ENCODE measurements at places on chromosomes 12 and 14.

GRCh38 chr12:98574110-98574509 is 19.4 kb upstream of the SLC25A3 start:
- no peak for DNase-seq

DNA sequence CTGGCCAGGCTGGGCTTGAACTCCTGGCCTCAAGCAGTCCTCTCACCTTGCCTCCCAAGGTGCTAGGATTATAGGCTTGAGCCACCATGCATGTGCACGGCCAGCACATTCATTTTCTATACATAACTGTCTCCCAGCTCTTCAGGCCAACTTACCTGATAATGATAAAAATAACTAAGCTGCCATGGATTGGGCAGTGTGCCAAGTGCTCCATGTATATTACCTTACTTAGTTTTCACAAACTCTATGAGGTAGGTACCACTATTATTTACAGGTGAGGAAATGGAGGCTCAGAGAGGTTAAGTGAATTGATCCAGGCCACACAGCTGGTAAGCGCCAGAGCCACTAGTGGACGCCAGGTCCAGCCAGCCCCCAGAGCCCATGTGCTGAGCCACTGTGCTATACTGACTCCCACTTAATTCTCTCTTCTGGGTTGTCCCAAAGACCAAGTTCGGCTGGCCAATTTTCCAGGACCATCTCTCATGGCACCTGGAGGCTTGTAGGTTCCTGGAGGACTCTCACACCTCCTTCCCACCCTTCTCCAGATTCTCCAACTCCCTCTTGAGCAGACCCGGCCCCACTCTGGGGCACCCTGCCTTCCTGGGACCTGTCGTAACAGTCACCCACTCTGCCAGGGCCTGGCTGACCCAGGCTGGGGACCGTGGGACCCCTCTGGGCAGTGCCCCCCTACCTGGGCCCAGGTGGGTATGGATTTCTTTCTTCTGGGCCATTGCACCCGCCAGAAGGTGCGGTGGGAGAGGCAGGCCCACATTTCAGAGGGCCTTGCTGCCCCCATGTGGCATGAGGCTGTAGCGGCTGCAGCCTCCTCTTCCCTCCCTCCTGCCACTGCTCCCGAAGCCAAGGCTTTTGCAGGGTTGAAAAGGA is 30.2 kb upstream of the CIPC start:
- peak; percentile 65 for DNase-seq

GRCh38 chr14:101364503-101365328 is 196.6 kb upstream of the DIO3 start:
- DNase-seq, result peak; percentile 69

DNA sequence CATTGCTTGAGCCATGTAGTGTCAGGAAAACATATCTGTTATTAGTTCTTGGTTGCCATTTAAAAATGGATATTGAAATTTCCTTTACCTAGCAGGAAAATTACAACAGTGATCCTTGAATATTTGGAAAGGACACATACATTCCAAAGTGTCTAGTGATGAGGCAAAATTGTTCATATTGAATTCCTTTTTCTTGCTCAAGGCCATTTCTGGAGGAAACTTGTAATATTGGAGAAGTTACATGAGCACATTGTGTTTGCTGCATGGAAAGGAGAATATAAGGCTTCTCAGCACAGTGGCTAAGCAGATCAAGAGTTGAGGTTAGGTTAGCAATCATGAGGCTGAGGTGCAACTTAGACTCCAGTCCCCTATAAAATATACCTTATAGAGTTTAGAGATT is 121.9 kb downstream of the PDE3A start:
- no peak for DNase-seq

GRCh38 chr12:121649819-121650353 is 19.6 kb downstream of the MORN3 start:
- DNase-seq, result no peak

- DNase-seq, result no peak
Measured at GRCh38 chr12:92528586-92528985, 174.2 kb upstream of the PLEKHG7 start.

- DNase-seq, result no peak
Measured at GRCh38 chr12:121413917-121414316, 14.0 kb downstream of the RNF34 start.

DNA sequence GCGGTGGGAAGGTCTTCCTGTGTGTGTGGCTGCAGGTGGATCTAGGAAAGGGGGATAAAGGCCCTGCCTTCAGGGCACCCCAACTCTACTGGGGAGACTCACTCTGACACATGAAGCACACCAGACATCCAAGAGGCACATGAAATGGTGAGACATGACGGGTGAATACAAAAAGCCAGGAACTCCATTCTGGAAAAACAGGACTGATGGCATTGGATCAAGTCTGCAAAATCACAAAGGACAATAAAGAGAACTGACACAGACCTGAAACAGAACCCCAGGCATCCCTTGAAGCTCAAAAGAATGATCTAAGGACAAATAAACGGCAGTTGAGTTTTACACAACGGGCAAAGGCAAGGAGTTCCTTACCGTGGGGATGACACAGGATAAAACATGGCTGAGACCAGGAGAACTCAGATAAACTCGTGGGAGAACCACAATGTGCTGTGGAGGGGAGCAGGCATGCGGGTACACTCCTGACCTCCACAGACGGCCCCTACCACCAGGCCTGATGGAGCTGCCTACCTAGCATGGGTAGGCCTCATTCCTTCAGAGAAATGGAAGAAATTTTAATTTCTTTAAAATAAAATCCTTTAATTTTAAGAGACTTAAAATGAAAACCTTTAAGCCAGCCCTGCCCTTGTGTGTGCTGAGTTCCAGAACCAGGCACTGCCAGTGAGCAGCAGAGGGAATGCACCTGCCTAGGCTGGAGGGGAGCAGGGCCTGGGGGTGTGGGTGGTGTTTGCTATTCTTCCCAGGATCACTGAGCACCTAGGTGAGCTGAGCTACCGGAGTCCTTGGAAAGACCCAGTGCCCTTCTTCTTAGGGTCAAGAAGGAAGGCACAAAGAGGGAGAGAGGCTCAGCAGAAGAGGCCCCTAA is 100.1 kb downstream of the SINHCAF start:
- DNase-seq, result no peak

All from fibroblast of villous mesenchyme (primary cell).